ENCODE measurements at places on chromosomes 1 and 21. TPM values are rescaled to one million over a fixed set of nuclear protein-coding genes. Genes with fewer than 3 reads are reported as not detected.

The SPRR4 gene
- total RNA-seq, result not detected

- H3K4me3 ChIP-seq, result no peak overlapping the region
- no peak for DNase-seq
- peaks cover 18% of the 10 kb centered on the region for H3K36me3 ChIP-seq
- no peak overlapping the region for H3K27ac ChIP-seq
- H3K27me3 ChIP-seq, result no peaks in the 10 kb centered on the region
Observed at GRCh38 chr1:89938171-89939055, 56.5 kb upstream of the ZNF326 start.

DNA sequence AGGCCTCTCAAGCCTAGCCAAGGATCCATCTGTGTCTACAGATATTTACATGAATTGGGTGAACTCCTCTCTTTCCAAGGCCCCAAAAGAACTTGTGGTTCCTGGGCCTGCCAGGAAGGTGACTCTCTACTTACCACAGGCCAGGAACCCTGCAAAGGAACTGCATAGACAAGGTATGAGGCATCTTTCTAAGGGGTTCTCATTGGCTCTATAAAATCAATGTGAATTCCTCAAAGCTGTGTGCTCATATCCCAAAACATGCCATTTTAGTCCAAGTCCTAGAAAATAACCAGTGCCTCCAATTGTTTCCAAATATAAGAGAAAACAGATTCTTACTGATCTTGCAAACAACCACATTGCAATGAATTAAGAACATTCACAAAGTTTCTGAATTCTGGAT is 39.9 kb upstream of the RGL1 start:
- no peaks in the 10 kb centered on the region for H3K27me3 ChIP-seq
- no peak overlapping the region for H3K4me3 ChIP-seq

DNA sequence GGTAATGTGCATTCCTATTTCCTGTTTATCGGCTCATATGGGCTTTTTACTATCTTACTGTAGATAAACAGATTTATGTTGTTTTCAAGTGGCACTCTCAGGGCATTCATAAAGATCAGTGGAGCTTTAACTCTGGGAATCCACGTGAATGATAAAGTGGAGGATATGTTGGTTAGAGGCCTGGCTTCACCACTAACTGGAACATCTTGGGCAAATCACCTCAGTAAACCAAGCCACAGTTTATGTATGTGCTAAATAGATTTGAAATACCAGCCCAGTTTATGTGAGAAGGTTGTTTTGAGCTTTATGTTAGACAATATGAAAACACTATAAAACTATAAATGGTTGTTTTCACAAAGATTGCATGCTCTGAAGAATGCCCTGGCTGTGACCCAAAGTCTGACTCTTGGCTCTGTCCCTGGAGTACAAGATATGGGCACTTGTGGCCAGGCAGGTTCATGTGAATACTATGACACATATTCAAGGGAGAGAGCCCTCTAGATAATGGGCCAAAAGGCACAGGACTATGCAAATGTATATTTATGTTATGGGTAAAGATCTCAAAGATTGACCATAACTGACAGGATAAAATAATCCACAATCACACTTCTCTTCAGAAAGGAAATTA is 36.7 kb downstream of the FAM163A start:
- H3K4me1 ChIP-seq, result peaks cover 5% of the 10 kb centered on the region
- H3K27ac ChIP-seq, result no peak overlapping the region
- H3K27me3 ChIP-seq, result no peaks in the 10 kb centered on the region
- H3K36me3 ChIP-seq, result no peaks in the 10 kb centered on the region

The FAM72D gene
- total RNA-seq, result 0.43 TPM

DNA sequence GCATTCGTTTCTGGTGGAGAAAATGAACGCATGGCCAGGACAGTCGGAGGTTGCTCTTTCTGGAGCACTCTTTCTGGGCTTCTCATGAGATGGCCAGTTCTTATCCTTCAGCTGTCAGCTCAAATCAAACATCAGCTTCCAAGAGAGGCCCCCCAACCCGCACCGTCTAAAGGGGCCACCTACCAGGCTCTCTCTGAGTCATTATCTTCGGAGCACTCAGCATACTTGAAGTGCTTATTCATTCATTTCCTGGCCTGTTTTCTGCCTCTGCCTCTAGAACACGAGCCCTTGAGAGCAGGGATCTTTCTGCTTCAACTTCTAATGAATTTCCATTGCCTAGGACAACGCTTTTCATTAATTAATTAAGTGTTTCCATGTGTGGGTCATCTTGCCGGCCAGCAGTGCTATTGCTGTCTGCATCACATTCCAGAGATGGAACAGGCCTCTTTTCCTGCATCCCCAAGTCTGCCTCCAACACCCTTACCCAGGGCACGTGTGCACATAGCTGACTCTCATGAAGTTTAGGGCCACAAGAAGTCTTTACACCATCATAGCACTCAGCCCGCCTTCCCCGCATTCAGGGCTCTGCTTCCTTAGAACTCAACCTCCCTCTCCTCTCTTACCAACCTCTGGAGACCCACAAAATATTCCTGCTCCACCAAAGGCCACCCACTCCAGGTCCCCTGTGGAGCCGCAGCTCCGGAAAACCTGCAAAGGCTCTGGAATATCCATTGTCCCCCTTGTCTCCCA is 52.1 kb upstream of the LAPTM5 start:
- peaks cover 16% of the 10 kb centered on the region for H3K4me1 ChIP-seq
- no peak for DNase-seq
- H3K36me3 ChIP-seq, result no peaks in the 10 kb centered on the region
- no peak overlapping the region for H3K27ac ChIP-seq
- peaks cover 6% of the 10 kb centered on the region for H3K27me3 ChIP-seq

The DARS2 gene
- 14.6 TPM for total RNA-seq

- H3K27me3 ChIP-seq, result no peaks in the 10 kb centered on the region
- H3K27ac ChIP-seq, result no peak overlapping the region
- DNase-seq, result peak; percentile 54
- H3K4me1 ChIP-seq, result no peaks in the 10 kb centered on the region
- no peaks in the 10 kb centered on the region for H3K36me3 ChIP-seq
Observed at GRCh38 chr1:2358651-2359640, 32.4 kb downstream of the MORN1 start.

DNA sequence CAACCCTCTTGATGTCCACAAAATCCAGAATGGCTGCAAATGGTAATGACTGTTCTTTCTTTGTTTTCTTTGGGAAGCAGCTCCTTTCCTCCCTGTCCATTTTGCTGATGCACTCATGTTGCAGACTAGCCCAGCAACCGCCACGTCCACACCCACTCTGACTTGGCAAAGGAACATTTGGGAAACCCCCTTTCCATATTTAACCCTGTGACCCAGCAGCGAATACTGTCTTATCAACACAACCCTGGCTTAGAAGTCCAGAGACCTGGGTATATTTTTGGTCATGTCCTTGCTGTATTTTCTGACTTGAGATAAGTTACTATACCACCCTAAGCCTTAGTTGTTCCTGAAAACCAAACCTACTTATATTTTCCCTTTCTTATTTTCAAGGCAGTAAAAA is 18.1 kb upstream of the SHE start:
- peak overlapping the region; percentile 6 for H3K27ac ChIP-seq
- no peaks in the 10 kb centered on the region for H3K27me3 ChIP-seq

DNA sequence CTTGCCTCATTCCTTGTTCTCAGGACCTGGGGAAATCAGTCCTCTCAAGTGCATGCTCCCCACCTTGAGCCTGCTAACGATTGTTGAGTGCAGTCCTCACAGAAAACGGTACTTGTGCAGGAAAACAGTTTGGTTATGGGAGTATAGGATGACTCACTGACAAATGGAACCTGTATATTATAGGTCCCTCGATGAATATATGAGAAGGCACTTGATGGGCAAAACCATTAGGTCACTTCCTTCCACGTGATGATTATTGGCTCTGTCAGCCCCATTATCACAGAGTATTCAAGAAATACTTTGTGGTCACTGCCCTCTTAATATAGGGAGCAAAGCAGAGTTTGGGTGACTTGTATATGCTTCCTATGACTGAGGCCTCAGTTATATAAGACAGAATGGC is 6.2 kb downstream of the CCDC17 start:
- no peaks in the 10 kb centered on the region for H3K27me3 ChIP-seq
- peaks cover 61% of the 10 kb centered on the region for H3K36me3 ChIP-seq
- no peak for DNase-seq
- no peak overlapping the region for H3K27ac ChIP-seq
- H3K4me1 ChIP-seq, result no peaks in the 10 kb centered on the region
- H3K4me3 ChIP-seq, result no peak overlapping the region

DNA sequence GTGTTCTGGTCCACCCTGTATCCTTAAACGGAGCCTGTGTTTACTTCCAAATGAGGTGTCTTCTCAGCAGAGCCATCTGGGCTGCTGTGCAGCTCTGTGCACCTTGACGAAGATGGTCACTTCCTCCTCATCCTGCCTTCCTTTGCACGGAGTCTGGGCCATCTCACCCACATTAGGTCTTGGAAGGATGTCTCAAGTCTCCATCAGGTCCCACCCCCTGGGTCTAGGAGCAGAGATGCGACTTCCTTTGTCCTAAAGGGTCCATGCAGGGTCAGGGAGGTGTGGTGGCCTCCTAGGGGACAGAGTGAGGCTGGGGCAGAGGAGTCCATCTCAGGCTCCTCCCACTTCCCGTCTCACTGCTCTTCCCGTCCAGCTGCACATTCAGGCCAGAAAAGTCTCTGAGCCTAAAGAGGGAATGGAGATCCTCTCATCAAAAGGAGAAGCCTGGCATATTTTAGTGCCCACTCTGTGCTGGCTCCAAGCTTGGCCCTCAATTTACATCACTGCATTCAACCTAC is 209.2 kb downstream of the MATN1 start:
- H3K36me3 ChIP-seq, result no peaks in the 10 kb centered on the region
- no peak for DNase-seq

The PTPN7 gene
- 7.3 TPM for total RNA-seq

DNA sequence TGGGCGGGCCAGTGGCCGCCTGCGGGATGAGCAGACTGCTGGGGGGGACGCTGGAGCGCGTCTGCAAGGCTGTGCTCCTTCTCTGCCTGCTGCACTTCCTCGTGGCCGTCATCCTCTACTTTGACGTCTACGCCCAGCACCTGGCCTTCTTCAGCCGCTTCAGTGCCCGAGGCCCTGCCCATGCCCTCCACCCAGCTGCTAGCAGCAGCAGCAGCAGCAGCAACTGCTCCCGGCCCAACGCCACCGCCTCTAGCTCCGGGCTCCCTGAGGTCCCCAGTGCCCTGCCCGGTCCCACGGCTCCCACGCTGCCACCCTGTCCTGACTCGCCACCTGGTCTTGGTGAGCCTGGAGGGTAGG is 2.1 kb downstream of the B4GALT2 start:
- no peak overlapping the region for H3K27ac ChIP-seq
- DNase-seq, result peak; percentile 64
- peaks cover 23% of the 10 kb centered on the region for H3K36me3 ChIP-seq
- H3K4me3 ChIP-seq, result no peak overlapping the region
- no peaks in the 10 kb centered on the region for H3K27me3 ChIP-seq

The ADAMTSL4 gene
- 99.2 TPM for total RNA-seq

DNA sequence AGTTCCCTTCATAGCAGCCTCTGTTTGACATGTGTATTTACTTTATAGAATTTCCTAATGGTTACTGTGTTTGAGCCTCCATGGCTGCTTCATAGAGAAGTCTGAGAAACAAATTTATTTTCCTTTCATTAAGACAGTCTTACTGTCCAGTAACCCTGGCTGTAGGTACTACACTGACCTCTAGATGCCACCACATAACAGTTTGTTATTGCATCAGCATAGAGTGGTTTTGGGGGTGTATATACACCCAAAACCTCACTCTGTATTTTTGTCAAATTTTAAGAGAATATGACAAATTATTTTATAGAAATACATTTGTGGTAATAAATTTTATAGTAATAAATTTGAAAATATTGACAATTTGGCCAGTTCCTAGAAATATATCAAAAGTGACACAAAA is 57.3 kb downstream of the OBSCN start:
- no peaks in the 10 kb centered on the region for H3K27me3 ChIP-seq
- H3K36me3 ChIP-seq, result no peaks in the 10 kb centered on the region
- no peak for DNase-seq
- H3K4me1 ChIP-seq, result no peaks in the 10 kb centered on the region

- no peaks in the 10 kb centered on the region for H3K36me3 ChIP-seq
- no peak overlapping the region for H3K4me3 ChIP-seq
- DNase-seq, result no peak
- H3K27ac ChIP-seq, result no peak overlapping the region
Observed at GRCh38 chr1:203663821-203664220, 37.2 kb downstream of the ATP2B4 start.

The TEX38 gene
- not detected for total RNA-seq

The CHRM3 gene
- 5.4 TPM for total RNA-seq

GRCh38 chr21:36916718-36917117 is 49.8 kb downstream of the HLCS start:
- H3K4me3 ChIP-seq, result no peak overlapping the region
- no peak overlapping the region for H3K27ac ChIP-seq
- H3K36me3 ChIP-seq, result no peaks in the 10 kb centered on the region
- H3K4me1 ChIP-seq, result peaks cover 11% of the 10 kb centered on the region
- no peak for DNase-seq

The GCSAML gene
- total RNA-seq, result 2.7 TPM

- no peaks in the 10 kb centered on the region for H3K36me3 ChIP-seq
- no peak overlapping the region for H3K27ac ChIP-seq
- DNase-seq, result no peak
- H3K27me3 ChIP-seq, result no peaks in the 10 kb centered on the region
Observed at GRCh38 chr1:107004421-107004820, 52.1 kb upstream of the PRMT6 start.

- H3K27ac ChIP-seq, result no peak overlapping the region
- no peaks in the 10 kb centered on the region for H3K27me3 ChIP-seq
- no peak for DNase-seq
- H3K4me3 ChIP-seq, result no peak overlapping the region
Observed at GRCh38 chr1:218728898-218729565, 383.9 kb downstream of the TGFB2 start.

The C1orf185 gene
- not detected for total RNA-seq

DNA sequence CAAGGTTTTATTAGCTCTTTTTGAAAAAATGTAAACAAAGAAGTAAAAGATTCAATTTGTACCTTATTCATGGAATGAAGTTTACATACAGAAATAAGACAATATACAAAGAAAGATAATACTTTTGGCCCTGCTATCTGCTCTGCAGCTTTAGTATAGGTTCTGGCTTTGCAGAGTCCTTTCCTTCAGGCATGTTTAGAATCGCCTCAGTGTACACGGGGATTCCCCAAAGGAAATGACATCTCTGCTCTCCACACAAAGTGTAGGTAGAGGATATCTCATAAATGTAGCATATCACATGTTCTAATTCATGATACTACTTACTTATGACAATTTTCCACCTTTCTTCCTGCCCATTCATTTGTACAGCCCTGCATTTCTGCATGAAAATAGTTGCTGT is 222.6 kb upstream of the DPYD start:
- no peaks in the 10 kb centered on the region for H3K36me3 ChIP-seq
- H3K4me1 ChIP-seq, result no peaks in the 10 kb centered on the region
- DNase-seq, result no peak
- no peaks in the 10 kb centered on the region for H3K27me3 ChIP-seq

DNA sequence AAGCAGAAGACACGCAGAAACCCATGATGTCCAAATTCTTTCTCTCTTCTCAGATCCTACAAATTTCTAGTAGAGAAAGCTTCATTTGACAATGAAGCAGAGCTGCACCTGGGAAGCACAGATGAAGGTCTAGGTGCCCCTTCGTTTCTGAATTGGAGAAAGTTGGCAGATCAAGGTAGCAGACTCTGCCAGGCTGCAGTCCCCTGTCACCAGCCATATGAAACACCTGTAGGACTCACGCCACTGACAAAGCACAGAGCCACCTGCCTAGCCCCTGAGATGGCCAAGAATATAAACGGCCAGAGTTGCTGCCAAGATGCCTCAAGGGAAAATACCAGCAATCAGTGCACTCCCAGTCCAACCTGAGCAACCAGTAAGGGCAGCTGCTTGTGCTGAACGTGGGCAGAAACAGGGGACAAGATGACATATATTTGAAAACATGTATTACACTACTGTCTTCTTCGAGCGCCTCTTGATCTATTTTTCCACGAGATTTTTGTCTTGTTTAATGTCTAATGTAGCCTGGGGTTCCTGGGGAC is 20.6 kb upstream of the PLEKHA6 start:
- no peak overlapping the region for H3K4me3 ChIP-seq
- H3K27me3 ChIP-seq, result peaks cover 20% of the 10 kb centered on the region
- no peaks in the 10 kb centered on the region for H3K36me3 ChIP-seq
- H3K27ac ChIP-seq, result no peak overlapping the region
